ENCODE measurements at places on chromosomes 1 and 21.

- peak; percentile 62 for DNase-seq
Measured at GRCh38 chr1:110339407-110340206, 430 bp downstream of the RBM15 start.

- no peak for DNase-seq
Measured at GRCh38 chr21:44199448-44199847, 41.3 kb downstream of the ICOSLG start.

- DNase-seq: no peak
Measured at GRCh38 chr1:48671578-48671977, 105.1 kb downstream of the BEND5 start.

- DNase-seq: peak; percentile 79
Measured at GRCh38 chr1:39816415-39817090, 27.9 kb upstream of the BMP8B start.

GRCh38 chr1:25544243-25544764, 898 bp downstream of the LDLRAP1 start:
- DNase-seq: no peak

- DNase-seq: no peak
Measured at GRCh38 chr1:196545222-196545621, 63.0 kb downstream of the KCNT2 start.

- no peak for DNase-seq
Measured at GRCh38 chr1:7046314-7046713, 261.1 kb downstream of the CAMTA1 start.

GRCh38 chr1:228150461-228151179, 890 bp downstream of the GJC2 start:
- DNase-seq: no peak

DNA sequence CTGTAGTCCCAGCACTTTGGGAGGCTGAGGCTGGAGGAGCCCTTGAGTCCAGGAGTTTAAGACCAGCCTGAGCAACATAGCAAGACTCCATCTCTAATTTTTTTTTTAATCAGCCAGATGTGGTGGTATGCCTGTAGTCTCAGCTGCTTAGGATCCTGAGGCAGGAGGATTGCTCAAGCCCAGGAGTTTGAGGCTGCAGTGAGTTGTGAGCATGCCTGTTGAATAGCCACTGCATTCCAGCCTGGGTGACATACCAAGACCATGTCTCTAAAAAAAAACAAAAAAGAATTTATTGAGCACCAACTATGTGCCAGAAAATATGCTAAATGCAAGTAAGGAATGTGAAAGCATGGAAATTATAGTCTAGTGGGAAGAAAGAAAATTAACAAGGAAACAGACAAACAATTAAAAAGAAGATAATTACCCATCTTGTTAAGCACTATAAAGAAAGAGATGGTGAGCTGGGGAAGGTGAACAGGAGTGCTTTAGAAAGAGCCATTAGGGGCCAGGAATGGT, 104.0 kb upstream of the ZNF678 start:
- DNase-seq: no peak

GRCh38 chr1:4756851-4757580, 102.6 kb downstream of the AJAP1 start:
- DNase-seq: no peak

DNA sequence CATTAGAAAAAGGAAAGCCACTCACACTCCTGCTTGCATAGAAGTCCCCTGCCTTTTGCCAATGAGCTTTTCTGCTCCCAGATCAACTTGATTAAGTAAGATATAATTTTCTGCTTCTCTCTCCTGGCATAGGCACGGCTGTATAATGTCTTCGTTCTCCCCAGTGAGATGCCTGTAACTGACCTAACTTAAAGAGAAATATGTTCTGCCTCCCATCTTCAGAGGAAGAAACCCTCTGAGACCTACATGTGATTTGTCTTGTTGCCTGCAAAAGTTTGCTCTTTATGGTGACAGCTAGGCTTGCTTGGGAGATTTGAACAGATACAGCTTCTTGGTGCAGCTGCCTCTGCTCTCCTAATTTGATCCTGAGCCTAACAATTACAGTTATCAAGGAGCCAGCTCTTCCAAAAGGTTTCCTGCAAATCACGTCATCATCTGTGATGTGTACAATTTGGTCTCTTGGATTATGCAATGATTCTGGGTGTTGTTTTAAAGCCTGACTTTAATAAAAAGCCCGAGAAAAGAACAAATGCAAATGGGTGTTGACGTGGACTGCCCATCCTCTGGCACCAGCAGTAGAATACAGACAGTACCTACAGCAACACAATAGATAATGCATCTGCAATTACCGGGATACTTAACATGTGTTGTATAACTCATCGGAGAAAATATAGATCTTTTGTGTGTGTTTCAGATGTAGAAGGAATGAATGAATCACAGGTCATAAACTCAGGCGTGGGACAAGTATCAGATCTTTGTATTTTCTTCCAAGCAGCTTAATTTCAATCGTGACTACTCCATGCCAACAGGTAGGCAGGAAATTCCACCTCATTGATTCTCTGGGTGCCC, 76.2 kb upstream of the KAZN start:
- DNase-seq: no peak

GRCh38 chr1:187266051-187266450, 437.3 kb downstream of the PLA2G4A start:
- no peak for DNase-seq

GRCh38 chr1:216984536-216984935, 261.3 kb upstream of the ESRRG start:
- no peak for DNase-seq

DNA sequence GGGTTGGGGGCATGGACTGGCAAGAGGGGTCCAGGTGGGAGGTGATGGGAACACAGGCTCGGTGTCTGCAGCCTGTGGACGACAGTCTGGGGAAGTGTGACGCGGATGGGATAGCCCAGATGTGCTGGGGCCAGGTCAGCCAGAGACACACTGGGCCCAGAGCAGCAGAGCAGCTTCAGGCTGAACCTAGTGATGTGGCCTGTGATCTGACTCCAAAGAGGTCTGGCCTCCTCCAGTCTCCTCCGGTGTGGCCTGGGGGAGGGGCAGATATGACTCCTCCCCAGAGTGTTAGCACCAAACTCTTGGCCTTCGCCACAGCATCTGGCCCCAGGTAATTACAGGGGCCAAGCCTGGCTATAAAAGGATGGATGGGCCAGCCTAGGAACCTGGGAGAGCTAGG, 13.5 kb downstream of the EFNA3 start:
- no peak for DNase-seq

DNA sequence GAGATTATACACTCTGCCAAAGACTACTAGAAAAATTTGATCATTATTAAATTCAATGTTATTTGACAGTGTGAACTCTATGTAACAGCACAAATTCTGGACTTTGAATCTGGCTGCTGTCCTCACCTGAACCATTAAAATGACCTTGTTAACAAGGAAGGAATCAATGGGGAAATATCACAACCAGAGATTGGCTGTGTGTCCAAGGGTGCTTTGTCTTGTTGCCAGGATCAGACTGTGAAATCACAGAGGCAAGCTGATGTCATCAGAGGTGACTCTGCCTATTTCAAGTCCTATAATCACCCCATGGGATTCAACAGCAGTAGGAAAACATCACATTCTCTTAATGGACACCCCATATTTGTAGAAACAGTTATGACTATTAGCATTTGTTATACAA, 46.8 kb downstream of the ADAMTS5 start:
- no peak for DNase-seq

DNA sequence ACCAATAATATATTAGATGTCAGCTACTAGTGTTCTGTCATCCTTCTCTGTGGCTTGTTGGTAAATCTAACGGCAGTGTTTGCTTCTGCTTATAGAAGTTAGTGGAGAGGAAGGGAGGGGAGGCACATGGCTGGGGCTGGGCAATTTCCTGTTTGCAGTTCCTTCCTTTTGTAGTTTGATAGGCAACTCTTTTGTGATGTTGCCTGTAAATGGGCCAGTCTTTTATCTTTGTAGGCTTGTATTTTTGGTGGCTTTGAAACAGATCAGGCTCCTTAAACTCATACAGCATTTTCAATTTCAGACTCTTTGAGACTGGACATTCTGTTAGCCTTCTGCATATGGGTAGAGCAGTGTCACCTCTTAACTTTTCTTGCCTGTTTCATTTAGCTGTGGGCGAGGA, 48.1 kb downstream of the CDC14A start:
- DNase-seq: peak; percentile 21

DNA sequence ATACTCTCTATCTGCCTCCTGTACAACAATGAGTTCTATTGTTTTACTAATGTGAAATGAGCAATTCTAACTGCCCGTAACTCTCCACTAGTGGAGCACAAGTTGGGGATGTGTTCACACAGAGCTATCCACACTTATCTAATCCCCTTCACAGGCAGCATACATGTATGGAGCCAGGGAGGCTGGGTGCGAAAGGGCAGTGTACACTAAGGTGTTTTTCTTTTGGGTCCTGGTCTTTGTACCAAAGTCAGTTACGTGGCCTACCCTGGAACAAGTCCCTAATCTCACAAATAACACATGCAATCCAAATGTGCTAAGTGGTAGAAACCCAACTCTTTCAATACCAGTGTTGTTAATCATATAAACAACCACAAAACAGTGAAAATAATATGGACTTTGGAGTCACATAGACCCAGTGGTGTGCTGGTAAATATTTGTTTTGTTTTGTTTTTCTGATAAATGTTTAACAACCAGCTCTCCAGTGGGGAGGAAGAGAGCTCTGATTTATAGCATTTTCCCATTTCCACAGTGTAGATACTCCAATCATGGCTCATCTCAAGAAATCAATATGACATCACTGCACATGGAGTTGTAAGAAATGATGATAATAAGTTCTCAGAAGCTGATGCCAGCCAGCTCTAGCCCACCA, 319.9 kb upstream of the DUSP10 start:
- no peak for DNase-seq

DNA sequence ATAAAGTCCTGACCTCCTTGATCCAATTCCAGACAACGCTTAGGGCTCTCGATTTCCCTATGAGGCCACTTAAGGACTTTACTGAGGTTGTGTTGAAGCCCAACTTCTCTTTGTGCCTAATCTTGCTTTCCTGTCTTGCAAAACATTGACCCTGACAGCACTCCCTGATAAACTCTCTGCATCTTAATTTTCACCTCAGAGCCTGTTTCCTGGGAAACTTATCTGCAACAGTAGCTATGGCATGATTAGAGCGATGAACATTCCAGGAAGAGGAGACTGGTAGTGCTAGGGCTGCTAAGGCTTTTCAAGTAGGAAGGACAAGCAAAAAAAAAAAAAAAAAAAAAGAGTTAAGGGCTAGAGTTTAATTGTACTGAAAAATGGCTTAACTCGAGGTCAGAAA, 118.9 kb downstream of the RGS21 start:
- DNase-seq: no peak

DNA sequence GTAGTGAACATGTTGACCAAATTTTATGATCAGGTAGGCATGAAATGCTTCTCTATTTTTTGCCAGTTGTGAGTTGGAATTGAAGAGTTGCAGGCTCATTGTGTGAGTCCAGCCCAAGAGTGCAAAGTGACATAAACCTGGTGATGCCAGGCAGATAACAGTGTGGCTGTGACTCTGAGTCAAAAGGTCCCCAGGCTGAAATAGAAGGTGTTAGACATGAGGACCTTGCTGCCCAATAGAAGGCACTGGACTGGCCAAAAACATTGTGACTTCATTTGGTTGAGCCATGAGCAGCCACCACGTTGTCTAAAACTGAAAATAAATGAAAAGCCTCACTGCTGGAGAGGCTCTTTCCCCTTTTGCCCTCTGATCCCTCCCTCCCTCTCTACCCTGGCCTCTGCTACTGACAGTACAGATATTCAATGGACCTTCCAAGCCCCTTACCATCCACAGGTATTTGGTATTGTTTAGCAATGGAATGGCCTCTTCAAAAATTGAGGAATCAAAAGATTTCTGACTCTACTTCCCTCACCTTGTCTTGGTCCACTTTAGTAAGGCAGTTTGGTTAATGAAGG, 67.8 kb upstream of the ABCD3 start:
- DNase-seq: no peak

DNA sequence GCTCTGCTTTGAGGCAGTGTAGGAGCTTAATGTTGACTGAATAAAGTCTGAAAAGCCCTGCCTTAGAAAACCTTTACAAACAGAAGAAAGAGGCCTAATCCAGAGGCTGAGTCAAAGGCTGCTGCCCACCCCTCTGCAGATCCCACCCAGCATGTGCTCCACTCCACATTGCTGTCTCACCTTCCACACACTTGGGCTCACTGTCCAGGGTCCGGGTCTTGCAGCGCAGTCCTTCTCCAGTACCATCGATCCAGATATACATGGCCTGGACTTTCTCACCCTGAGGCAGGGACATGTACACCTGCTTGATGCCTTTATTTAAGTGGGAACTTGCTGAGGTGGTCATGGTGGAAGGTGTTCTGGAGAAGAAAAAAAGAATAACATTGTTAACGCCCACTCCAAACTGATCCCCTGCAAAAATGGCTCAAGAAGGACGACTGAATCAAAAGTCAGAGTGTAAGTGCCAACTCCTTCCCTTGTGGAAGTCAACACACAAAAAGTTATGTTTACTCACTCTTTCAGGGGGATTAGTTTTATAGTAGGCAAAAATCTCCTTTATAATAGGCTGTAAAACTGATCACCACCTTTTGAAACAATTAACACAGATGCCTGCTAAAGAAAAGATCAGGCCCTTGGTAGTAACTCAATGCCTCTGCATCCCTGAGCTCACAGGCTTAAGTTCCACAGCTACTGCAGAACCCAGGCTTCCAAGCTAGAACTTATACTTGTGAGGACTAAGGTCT, 3.0 kb downstream of the GLUL start:
- no peak for DNase-seq

DNA sequence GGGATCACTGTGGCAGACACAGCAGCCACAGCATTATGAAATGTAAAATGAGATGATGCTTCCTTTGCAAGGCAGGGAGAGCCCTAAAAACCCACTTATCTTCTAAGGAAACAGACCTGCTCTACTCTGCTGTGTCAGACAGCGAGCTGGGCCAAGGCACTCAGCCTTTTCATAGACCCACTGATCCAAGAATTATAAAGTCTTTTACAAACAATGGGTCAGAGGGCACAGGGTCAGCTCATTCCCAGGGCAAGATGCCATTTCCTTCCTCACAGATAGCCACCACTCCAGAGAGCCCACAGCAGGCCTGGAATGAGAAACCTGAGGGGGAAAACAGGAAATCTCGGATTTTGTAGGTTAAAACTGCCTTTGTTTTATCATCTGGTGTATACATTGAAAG, 42.9 kb downstream of the CASQ2 start:
- DNase-seq: no peak

- no peak for DNase-seq
Measured at GRCh38 chr1:157325220-157325619, 187.0 kb upstream of the ETV3 start.

DNA sequence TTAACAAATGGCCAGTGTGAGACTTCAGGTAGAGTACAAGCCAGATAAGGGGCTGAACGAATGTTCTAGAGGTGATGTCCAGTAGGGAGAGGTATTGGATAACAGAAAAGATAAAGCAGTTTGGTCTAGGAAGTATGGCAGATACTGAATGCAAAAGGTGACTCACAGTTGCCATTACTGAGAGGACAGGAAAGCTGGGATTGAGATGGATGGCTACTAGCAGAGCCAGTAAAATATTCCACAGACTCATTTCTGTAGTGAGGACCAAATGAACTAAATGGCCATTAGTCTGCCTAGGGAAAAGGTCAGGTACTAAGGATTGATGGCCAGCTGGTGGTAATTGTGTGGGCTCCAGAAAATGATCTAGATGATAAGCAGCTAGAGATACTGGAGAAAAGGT, 11.5 kb downstream of the MACO1 start:
- no peak for DNase-seq

GRCh38 chr1:59410457-59410856, 113.6 kb downstream of the FGGY start:
- no peak for DNase-seq

GRCh38 chr1:26290122-26290881, 10.4 kb downstream of the SH3BGRL3 start:
- DNase-seq: no peak

- peak; percentile 34 for DNase-seq
Measured at GRCh38 chr1:14113841-14114567, 414.0 kb downstream of the PRDM2 start.

Data from GM10248 (cell line).